Right ventricle myocardium superior (tissue), 1 donor: ENCODE measurements at places on chromosomes 16 and 17. TPM values are rescaled to one million over a fixed set of nuclear protein-coding genes. Genes with fewer than 3 reads are reported as not detected.

KRTAP3-2 gene
- total RNA-seq, result not detected

EVPL gene
- total RNA-seq, result 0.08 TPM

AGRP gene
- total RNA-seq, result not detected

HAGH gene
- 163 TPM for total RNA-seq

ICAM2 gene
- 31.9 TPM for total RNA-seq

SLC16A13 gene
- total RNA-seq, result 1.6 TPM

ULK2 gene
- 14.6 TPM for total RNA-seq

MAP2K6 gene
- 2.8 TPM for total RNA-seq

KCNJ12 gene
- total RNA-seq, result 12.2 TPM

DNA sequence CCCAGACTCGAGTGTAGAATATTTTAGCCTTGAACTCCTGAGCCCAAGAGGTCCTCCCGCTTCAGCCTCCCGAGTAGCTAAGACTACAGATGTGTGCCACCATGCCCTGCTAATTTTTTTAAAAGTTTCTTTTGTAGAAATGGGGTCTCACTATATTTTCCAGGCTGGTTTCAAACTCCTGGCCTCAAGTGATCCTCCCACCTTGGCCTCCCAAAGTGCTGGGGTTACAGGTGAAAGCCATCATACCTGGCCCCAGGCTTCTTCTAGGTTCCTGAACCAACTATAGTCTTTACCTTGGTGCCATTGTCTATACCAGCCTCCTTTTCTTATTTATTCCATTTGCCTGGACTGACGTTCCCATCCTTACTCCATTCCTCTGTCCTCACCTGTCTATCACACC, 17.1 kb upstream of the PRKAR1A start:
- no peak for DNase-seq

- DNase-seq, result no peak
These were observed 750 bp upstream of the GSDMB start for GRCh38 chr17:39919087-39919683.

GRCh38 chr17:78248051-78248914, 16.9 kb downstream of the TMEM235 start:
- no peak for DNase-seq

DNA sequence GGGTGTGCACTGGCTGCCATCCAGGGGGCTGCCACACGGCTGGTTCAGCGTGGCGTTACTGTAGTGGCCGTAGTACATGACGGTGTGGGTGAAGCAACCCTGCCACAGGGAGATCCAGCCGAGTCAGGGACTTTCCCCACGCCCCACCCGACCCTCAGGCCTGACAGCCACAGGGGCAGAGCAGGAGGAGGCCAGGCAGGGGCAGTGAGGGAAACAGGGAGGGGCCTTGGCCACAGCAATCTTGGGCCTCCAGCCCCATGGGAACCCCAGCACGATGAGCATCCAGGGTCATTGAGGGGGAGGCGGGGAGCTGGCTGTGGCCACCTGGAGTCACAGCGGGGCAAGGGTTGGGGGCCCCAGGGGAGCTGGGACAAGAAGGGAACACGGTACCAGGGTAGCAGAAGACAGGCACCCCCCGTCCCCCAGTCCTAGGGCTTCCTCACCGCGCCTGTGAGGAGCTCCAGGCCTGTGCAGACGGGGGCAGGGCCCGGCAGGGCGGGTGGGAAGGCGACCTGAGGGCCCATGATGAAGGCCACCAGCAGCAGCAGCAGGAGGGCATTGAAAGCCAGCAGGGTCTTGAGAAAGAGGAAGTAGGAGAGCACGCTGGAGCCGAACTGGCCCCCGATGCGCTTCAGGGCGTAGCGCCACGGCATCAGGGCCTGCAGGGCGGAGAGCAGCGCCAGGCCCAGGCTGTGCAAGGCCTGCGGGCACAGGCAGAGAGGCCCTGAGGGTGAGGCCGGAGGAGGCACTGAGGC, 4.3 kb downstream of the TMC6 start:
- no peak for DNase-seq
